ENCODE measurements at places on chromosomes 6 and 20. TPM values are rescaled to one million over a fixed set of nuclear protein-coding genes. Genes with fewer than 3 reads are reported as not detected.

Gene STMND1
- not detected for total RNA-seq

DNA sequence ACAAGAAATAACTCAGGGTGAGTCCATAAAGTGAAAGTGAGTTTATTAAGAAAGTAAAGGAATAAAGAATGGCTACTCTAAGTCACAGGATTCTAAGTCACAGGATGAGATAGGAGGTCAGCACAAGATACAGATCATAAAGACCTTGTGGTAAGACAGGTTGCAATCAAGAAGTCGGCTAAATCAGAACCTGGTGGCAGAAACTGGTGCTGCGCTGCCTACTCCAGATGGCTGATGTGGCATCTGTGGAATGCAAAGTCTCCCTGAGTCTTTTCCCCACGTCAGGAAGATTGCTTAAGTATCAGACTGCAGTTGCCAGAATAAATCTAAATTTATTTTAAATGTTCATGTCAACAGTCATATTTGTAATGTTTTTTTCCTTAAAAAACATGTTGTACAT is 10.7 kb upstream of the KCNK15 start:
- DNase-seq = no peak

Gene FRMD1
- total RNA-seq = not detected

DNA sequence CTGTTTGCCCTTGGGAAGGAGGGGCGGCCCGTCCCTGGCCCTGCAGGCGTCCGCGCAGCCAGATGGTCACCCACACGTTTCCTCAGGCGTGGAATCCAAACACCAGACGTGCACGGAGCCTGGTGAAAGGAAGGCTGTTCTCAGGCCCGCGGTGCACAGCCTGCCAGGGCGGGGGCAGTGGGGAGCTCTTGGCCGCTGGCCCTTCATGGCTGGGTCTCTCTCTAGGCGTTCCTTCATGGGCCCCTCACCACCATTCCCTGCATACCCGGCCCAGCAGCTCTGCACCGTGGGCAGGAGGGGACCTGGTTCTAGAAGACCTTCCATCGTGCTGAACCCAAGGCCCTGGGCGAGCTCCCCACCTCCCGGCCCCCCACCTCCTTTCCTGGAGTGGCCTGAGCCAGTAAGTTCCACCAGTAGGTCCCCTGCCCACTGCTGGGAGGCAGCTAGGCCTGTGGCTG is 30.4 kb upstream of the SMOC2 start:
- no peak for DNase-seq

DNA sequence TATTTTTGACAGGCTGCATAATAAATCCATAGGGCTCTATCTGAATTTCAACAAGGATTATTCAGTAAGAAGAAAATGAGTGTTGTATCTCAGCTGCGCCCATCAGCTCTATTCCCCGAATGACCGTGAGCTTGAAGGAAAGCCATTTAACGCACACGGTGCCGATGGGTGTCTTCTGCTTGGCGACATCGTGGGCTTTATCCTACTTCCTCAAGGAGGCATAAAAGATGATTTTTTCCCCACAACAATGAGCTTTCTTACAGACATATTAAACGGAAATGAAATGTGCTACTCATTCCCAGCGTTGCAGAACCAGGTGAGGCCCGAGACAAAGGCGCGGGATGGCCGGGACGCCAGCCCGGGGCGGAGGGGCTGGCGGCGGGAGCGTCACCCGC is 710 bp downstream of the DYNLT1 start:
- DNase-seq = no peak

- DNase-seq = no peak
These were observed 20.7 kb upstream of the NNAT start for GRCh38 chr20:37500311-37500710.

Gene SLC44A4
- 0.81 TPM for total RNA-seq

- no peak for DNase-seq
These were observed 482.6 kb downstream of the EPM2A start for GRCh38 chr6:145252737-145253136.

DNA sequence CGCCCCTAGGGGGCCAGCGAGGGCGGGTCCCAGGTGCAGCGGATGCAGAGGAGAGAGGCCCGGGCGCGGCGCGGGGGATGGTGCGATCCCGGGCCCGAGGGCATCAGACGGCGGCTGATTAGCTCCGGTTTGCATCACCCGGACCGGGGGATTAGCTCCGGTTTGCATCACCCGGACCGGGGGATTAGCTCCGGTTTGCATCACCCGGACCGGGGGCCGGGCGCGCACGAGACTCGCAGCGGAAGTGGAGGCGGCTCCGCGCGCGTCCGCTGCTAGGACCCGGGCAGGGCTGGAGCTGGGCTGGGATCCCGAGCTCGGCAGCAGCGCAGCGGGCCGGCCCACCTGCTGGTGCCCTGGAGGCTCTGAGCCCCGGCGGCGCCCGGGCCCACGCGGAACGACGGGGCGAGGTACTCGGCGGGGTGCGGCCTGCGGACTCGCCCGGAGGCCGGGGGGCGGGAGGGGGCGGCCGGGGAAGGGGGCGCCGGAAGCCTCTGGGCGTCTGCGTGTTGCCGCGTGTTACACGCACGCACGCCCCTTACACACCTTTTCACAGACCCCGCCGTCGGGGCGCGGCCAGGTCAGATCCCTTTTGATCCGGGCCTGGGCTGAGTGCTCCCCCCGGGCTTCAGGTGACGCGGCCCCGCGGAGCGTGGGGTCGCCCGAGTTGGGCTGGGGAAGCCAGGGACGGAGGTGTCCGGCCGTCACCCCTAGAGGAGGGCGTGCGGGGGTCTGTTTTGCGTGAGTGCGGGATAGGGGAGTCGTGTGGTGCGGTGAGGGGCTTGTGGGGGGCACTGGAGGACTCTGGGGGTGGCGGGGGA is 412 bp downstream of the TRIB3 start:
- peak; percentile 51 for DNase-seq

- DNase-seq = no peak
These were observed 40.6 kb downstream of the DTD1 start for GRCh38 chr20:18628330-18628920.

DNA sequence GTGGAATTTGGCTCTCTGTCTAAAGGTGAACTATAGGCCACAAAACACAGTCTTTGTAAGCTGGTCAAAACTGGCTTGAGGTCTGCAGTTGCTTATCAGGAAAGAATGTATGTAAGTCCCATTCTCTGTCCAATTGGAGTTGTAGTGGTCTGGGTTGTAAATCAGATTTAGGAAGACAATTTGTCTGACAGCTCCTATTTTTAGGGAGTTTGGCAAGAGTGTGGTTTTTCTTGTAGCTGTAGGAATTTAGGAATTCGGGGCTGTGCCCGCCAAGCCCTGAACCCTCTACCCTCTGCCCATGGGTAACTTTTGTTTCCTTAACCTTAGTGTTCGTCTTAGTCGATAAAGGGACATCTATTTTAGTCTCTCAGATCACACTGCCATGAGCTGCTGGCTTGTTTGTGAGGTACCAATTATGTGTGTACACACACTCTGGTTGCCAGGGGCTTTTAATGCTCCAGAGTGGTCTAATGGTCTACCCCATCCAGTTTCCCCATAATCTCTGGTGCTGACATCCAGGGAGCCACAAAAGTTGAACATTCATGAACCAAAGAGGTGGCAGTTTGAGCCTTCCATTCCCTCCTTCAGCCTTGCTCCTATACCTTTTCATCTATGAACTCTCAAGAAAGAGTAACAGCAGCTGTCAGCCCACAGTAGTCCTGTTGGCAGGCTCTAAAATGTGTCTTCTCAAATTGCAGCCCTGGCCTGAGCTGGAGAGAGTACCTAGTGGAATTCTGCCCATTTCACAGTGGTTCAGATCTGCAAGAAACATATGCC is 93.0 kb downstream of the ANKRD6 start:
- DNase-seq = no peak

DNA sequence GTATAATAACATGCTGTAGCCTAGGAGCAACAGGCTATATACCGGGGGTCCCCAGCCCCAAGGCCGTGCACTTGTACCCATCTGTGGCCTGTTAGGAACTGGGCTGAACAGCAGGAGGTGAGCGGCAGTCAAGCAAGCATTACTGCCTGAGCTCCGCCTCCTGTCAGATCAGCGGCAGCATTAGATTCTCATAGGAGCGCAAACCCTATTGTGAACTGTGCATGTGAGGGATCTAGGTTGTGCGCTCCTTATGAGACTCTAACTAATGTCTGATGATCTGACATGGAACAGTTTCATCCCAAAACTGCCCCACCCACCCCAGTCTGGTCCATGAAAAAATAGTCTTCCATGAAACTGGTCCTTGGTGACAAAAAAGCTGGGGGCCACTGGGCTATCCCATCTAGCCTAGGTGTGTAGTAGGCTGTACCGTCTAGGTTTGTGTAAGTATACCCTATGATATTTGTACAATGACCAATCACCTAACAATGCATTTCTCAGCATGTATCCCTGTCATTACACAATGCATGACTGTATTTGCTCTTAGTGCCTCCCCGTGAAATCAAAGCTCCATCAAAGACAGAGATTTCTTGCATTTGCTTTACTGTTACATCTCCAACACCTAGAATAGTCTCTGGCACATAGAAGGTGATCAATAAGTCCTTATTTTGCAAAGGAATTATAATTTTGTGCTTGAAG is 30.8 kb downstream of the NHSL1 start:
- no peak for DNase-seq

Measured in hematopoietic multipotent progenitor cell (in vitro differentiated cells).